Heart right ventricle (tissue), 16 donors: ENCODE measurements at places on chromosomes 13 and 19.

GRCh38 chr13:74969419-74969818 is 512.5 kb downstream of the TBC1D4 start:
- DNase-seq: no peak

DNA sequence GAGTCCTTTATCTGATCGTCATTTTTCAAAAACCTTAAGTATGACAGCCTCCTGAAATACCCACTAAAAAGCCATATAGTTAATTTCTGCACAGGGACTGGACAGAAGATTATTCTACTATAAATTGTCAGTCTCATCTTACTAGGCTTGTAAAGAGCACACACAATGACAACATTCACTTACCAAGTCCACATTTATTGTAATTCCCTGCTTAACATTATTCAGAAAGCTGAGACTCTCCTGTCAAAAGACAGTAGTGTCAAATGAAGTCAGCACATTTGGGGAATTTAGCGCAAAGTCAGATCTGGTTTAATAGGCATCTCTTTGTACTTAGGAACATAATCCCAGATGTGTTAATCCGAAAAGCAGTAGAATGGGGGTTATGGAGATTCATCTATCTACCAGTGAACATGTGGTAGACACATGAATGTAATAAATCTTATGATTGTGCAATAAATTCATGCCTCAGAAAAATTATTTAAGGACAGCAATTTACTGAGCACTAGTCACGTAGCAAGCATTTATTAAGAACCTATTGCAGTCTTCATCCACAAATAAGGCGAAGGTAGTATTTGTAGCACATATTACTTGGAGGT is 224.6 kb upstream of the GPC6 start:
- DNase-seq: no peak

GRCh38 chr19:4054441-4055208 is 12.1 kb downstream of the ZBTB7A start:
- no peak for DNase-seq

DNA sequence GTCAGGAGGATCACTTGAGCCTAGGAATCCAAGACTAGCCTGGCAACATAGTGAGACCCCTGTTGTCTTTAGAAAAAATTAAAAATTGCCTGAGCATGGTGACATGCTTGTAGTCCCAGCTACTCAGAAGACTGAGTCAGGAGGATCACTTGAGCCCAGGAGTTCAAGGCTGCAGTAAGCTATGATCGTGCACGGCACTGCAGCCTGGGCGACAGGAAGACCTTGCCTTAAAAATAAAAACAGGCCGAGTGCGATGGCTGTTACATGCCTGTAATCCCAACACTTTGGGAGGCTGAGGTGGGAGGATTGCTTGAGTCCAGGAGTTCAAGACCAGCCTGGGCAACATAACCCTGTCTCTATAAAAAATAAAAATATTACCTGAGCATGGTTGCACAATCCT is 5.4 kb downstream of the HNRNPUL1 start:
- DNase-seq: no peak

DNA sequence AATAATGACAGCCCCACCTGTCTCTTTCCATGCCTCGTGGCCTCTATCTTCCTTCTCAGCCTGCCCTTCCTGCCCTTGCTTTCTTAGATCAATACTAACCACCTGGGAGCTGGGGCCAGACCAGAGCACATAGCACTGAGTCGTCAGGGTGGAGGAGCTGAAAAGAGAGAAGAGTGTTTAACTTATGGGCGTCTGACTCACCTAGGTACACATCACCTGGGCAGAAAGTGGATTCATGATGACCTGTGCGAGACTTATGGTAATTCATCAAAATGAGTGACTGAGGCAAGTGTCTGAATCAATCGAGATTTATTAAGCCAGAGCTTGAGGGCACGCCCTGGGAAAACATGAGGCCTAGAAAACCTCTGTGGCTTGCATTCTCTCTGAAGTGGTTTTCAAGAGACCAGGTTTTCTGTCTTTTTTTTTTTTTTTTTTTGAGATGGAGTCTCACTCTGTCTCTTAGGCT is 19.2 kb downstream of the CEACAM6 start:
- no peak for DNase-seq

DNA sequence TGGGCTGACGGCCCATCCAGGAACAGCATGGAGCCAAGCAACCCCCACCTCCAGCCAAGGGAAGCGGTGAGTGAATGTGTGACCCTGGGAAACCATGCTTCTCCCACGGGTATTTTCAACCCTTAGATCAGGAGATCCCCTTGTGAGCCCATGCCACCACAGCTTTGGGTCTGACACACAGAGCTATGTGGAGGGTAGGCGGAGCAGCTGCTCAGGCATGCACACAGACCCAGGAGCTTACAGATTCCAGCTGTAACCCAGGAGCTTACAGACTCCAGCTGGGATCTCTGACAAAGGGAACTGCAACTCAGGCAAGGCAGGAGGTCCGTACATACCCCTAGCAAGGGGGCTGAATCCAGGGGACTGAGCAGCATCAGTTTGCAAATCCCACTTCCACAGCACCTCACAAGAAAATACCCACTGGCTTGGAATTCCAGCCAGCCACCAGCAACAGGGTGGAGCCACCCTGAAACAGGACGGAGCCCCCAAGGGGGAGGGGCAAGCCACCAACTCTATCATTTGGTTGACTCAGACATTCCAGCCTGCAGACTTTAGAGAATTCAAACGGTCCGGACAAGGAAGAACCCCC is 40.8 kb upstream of the RFXAP start:
- DNase-seq: no peak

- DNase-seq: no peak
Measured at GRCh38 chr19:39588066-39588465, 14.3 kb upstream of the LGALS13 start.

GRCh38 chr19:40224342-40225150 is 1.9 kb downstream of the CCNP start:
- no peak for DNase-seq

DNA sequence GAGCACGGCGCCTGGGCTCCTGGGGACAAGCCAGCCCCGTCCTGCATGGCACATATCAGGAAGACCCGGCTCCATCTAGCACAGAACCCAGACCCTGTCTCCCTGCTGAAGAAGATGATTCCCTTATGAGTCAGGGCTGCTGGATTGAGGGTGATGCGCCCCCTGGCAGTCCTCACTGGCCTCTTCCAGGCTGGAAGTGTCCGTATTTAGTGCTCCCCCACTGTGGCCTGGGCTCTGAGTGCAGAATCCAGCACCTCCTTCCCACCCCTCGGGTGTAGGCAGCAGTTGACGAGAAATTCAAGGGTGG is 14.9 kb downstream of the COMP start:
- no peak for DNase-seq

- no peak for DNase-seq
Measured at GRCh38 chr13:23667750-23668149, 97.5 kb downstream of the TNFRSF19 start.
